Stimulated activated CD4-positive, alpha-beta T cell treated with anti-CD3 and anti-CD28 coated beads, Interleukin-1b, Interleukin-23, amount 100 ng/mL, for 1 hour (primary cell): ENCODE measurements at places on chromosomes 3 and 15.

GRCh38 chr3:132661101-132661500 lies 972 bp downstream of the UBA5 start:
- no peak for DNase-seq

DNA sequence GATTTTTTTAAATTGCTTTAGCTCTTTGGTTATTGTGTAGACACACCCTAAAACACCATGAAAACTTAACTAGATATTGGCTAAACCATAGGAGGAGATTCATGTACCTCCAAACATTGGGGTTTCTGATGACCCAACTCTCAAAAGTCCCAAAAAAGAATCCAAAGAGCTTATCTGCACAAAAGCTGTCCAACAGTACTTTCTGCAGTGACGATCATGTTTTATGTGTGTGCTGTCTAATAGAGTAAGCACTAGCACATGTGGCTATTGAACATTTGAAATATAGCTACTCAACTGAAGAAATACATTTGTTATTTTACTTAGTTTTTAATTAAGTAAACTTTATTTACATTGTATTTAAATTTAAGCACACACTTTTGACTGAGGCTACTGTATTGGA lies 818.2 kb upstream of the LMCD1 start:
- no peak for DNase-seq

DNA sequence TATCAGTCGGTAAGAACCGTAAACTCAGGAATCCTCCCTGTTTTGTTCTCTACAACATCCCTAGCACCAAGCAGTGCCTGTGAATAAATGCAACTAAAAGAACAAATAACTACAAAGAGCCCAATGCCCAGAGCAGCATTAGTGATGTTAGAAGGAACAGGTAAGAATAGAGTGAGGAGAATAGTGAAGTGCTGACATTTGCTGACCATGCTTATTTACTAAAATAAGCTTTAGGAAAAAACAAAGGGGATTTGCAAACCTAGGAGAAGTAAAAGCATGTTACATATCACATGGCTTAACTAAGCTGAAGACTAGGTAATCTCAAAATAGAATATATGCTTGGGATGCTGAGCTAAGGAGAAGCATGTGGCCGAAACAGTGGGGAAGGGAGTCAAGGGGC lies 186.1 kb upstream of the SLC2A2 start:
- no peak for DNase-seq

- no peak for DNase-seq
Observed at GRCh38 chr15:52440946-52441345, 87.7 kb downstream of the MYO5A start.

DNA sequence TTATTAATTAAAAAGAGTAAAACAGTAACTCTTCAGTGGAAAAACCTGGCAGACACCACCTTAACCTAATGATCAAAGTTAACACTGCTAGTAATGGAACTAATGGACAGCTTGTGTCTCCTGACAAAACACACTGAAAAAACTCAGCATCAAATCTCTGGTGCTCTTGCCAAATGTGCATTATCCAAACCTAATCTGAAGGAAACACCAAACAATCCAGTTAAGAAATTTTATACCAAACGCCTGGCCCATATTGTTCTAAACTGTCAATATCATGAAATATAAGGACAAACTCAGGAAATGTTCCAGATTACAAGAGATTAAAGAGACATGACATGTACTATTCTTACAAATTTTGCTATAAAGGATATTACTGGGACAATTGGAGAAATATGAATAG lies 10.4 kb downstream of the RSL24D1 start:
- no peak for DNase-seq

- DNase-seq: no peak
Observed at GRCh38 chr3:184545769-184546168, 15.8 kb upstream of the EPHB3 start.
